Smooth muscle cell of bladder (primary cell): ENCODE measurements at places on chromosomes 6 and 20. TPM values are rescaled to one million over a fixed set of nuclear protein-coding genes. Genes with fewer than 3 reads are reported as not detected.

Gene MUCL3
- not detected in 2 replicates for total RNA-seq

Gene GNMT
- not detected in 2 replicates for total RNA-seq

Gene C20orf141
- 0.37 TPM in 1 of 2 replicates, not detected in the other for total RNA-seq

Gene WTAP
- 112 and 146 TPM in 2 replicates for total RNA-seq

Gene LTB
- total RNA-seq = not detected in 2 replicates

Gene TTPAL
- total RNA-seq = 7.1 and 9.2 TPM in 2 replicates

Gene MAP7
- total RNA-seq = 3.7 and 3.8 TPM in 2 replicates

Gene NKAPL
- 1.8 and 2.0 TPM in 2 replicates for total RNA-seq
